ENCODE measurements at places on chromosomes 12 and 14.

- DNase-seq, result no peak
These were observed 176.3 kb upstream of the ATP2B1 start for GRCh38 chr12:89884952-89885351.

- DNase-seq, result no peak
These were observed 125.3 kb upstream of the ATF7IP start for GRCh38 chr12:14239935-14240872.

- DNase-seq, result no peak
These were observed 145.7 kb downstream of the SAMD4A start for GRCh38 chr14:54712465-54713200.

DNA sequence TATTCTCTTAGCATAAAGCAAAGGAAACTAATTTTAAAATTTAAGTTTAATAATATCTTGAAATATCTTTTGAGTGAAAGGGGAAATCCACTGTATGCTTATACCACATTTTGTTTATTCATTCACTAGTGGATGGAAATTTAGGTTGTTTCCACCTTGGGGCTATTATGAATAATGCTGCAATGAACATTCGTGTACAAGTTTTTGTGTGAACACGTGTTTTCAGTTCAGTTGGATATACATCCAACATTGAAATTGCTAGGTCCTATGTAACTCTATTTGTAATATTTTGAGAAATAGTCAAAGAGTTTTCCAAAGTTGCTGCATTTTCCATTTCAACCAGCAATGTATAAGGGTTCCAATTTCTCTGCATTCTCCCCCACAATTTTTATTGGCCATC, 83.7 kb upstream of the ETV6 start:
- no peak for DNase-seq

DNA sequence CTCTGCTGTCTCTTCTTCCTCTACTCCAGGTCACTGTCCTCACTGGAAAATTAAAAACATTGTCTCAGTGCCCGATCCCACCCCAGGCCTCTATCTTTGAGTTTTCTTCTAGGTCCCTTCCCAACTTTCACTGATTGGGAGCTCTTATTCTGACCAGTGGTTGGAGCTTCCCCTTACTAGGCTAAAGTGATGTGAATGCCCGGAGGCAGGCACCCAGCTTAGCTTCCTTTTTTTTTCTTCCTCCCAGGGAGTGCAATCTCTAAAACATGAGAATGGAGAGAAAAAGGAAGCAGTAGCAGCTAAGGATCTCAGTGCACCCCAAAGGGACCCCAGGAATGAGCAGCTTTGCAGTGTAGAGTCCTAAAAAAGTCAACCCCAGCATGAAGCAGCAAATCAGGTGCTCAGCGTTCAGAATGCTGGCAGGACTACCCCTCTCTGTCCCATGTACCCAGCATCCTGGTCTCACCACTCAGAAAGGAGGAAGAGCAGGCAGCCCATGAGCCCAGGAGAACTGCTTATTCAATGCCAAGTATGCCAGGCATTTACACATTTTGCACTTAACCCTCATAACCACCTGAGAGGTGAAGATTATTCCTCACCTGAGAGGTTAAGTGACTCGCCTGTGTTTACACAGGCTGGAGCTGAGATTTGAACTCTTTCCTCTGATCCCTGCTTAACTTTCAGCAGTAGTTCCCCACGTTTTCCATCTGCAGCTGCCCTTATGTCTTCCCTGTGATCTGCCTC, 146.2 kb upstream of the PWP1 start:
- DNase-seq, result no peak

DNA sequence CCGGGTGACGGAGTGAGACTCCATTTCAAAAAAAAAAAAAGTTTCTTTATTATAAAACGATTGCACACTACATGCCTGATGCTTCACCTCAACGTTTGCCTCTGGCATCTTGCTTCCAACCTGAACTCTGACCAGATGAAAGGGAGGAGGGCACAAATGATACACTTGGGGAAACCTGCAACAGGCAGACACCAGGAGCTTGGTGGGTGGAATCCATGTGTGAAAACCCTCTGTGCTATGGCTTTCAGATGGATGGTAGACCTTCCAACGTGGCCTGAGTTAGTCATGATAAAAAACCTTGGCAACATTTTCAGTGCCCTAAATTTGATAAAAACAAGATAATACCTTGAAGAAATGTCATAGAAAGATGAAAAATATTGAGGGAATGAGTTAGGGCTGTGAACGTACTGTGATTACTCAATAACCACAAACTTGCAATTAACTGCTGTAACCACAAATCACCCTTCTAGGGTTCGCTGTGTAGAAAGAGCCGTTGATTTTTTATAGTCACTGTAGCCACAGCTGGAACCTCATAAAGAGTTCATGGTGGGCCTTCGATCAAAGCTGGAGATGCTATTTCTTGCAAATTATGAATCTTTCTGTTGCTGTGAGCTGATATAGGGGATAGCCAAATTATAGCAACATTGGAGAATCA, 26.1 kb upstream of the GZMB start:
- no peak for DNase-seq

DNA sequence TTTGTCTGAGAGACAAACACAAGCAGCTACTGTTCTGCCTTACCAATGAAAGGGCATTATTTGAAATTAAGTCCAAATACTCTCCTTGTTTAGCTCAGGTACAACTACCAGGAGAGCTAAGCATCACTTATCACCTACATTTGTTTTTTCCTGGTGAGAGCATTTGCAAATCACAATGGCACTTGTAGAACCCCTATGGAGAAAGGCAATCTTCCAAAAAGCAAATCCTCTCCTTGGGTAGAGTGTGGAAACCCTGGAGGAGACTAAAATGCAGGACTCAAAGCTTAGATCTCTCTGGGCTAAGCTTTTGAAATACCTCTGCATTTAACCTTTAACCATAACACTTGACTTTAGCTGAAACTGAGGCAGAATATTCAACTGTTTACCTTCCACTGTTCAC, 20.8 kb downstream of the GTSF1 start:
- DNase-seq, result no peak
